Effector CD8-positive, alpha-beta T cell (primary cell): ENCODE measurements at places on chromosomes 5 and 9.

DNA sequence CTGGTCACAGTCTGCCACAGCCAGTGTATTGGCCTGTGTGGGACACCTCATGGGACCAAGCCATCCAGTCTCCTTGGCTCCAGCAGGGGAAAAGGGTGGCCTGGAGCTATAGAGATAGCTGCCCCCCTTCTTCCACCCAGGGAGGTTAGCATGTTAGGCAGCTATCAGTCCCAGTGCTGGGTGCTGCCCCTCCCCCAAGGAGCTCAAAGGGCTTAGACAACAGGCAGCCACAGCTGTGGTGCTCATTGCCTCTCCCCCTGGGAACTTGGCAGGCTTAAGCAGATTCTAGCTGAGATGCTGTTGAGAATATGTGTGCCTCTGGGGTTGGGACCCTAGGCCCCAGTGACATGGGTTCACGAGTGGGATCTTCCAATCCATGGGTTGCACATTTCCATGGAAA is 226.0 kb upstream of the PTGER4 start:
- DNase-seq, result no peak

DNA sequence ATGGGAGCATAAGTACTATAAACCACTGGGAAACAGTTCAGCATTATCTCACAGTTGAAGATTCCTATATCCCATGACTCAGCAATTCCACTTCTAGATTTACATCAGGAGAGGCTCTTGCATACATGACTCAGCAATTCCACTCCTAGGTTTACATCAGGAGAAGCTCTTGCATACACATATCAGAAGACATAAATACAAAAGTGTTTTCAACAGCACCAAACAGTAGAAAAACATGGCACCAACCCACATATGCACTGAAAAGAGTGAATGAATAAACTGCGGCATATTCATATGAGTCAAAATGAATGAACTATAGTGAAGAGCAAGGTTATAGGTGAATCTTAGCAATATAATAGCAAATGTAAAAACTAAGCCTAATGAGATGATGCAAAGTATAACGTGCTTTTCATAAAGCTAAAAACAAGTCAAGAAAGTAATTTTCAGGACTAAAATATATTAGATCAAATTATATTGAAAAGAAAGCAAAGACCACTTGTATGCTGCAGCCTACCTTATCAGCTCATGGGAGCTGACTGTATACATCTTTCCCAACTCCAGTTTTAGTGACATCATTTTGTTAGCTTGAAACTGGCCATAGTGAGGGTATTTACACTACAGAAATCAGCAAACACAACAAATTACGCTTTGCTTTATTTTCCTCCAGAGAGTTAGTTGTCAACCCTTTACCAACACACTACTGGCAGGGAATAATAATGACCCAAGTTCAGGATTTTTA is 95.8 kb downstream of the ANKRD18B start:
- DNase-seq, result no peak

GRCh38 chr9:38690574-38690973 is 29.4 kb downstream of the FAM240B start:
- DNase-seq, result no peak

- no peak for DNase-seq
These were observed 50.2 kb upstream of the XPA start for GRCh38 chr9:97747201-97747965.

- DNase-seq, result no peak
These were observed 58.0 kb downstream of the FXN start for GRCh38 chr9:69093471-69094103.
